Psoas muscle (tissue), 8 donors: ENCODE measurements at places on chromosomes 11 and 22.

DNA sequence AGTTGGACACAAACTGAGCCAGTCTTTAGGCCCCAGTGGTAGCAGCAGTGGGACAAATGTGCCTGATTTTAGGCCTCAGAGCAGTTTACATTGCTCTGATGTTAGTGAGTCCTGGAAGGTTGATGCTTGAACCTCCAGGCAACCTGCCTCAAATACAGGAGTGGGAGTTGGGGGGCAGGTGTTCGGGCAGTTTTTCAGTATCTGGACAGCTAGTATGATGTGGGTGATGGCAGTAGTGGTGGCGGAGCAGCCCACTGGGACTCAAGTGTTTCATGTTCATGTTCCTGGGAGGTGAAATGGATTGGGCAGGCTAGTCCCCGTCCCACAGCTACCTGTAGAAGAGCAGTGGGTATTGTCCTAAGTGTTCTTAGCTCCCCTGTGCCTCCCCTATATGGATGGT lies 857.8 kb downstream of the JRKL start:
- DNase-seq: no peak
- no peaks in the 10 kb centered on the region for H3K27me3 ChIP-seq
- no peaks in the 10 kb centered on the region for H3K36me3 ChIP-seq
- H3K4me3 ChIP-seq: no peak overlapping the region
- H3K27ac ChIP-seq: no peak overlapping the region

GRCh38 chr11:73291781-73292524 lies 16.1 kb upstream of the ARHGEF17 start:
- H3K27me3 ChIP-seq: no peaks in the 10 kb centered on the region
- H3K4me1 ChIP-seq: peaks cover 6% of the 10 kb centered on the region
- no peak overlapping the region for H3K4me3 ChIP-seq

DNA sequence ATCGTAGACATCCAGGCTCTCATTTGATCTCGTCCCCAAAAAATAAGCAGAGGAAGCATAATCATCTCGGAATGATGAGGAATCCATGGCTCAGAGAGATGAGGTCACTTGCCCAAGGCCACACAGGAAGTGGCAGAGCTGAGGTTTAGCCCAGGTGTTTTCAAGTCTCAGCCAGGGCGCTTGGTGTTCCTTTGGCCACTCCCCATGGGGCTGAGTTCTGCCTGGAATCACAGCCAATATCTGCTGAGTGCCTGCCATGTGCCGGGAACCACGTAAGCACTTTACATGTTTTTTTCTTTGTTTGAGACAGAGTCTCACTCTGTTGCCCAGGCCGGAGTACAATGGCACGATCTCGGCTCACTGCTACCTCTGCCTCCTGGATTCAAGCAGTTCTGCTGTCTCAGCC lies 29.5 kb upstream of the MYH9 start:
- no peaks in the 10 kb centered on the region for H3K27me3 ChIP-seq
- H3K36me3 ChIP-seq: no peaks in the 10 kb centered on the region
- H3K27ac ChIP-seq: no peak overlapping the region
- no peak overlapping the region for H3K4me3 ChIP-seq
- DNase-seq: no peak
- no peaks in the 10 kb centered on the region for H3K4me1 ChIP-seq

- no peak for DNase-seq
- H3K27me3 ChIP-seq: no peaks in the 10 kb centered on the region
- H3K27ac ChIP-seq: peak overlapping the region; percentile 93
- H3K4me3 ChIP-seq: peak overlapping the region; percentile 85
These were observed 2.3 kb downstream of the IRF7 start for GRCh38 chr11:613369-613968.

GRCh38 chr11:100061006-100061405 lies 626.1 kb upstream of the ARHGAP42 start:
- H3K27me3 ChIP-seq: no peaks in the 10 kb centered on the region
- no peaks in the 10 kb centered on the region for H3K4me1 ChIP-seq
- no peak overlapping the region for H3K4me3 ChIP-seq
- no peaks in the 10 kb centered on the region for H3K36me3 ChIP-seq

DNA sequence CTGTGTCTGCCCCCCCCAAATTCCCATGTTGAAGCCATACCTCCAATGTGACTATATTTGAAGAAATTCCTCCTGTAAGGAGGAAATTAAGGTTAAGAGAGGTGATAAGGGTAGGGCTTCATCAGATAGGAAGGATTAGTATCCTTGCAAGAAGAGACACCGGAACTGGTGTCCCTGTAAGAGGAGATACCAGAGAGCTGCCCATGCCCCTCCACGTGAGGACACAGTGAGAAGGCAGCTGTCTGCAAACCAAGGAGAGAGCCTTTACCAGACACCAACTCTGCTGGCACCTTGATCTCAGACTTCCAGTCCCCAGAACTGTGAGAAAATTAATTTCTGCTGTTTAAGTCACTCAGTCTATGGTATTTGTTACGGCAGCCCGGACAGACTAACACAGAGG lies 109.3 kb downstream of the ARFGAP2 start:
- no peak overlapping the region for H3K27ac ChIP-seq
- no peaks in the 10 kb centered on the region for H3K27me3 ChIP-seq
- H3K36me3 ChIP-seq: no peaks in the 10 kb centered on the region

GRCh38 chr22:29154364-29155048 lies 51.2 kb upstream of the EMID1 start:
- no peaks in the 10 kb centered on the region for H3K36me3 ChIP-seq
- no peak overlapping the region for H3K27ac ChIP-seq
- peak; percentile 71 for DNase-seq
- H3K27me3 ChIP-seq: no peaks in the 10 kb centered on the region
- H3K4me3 ChIP-seq: peak overlapping the region; percentile 54

- peaks cover 8% of the 10 kb centered on the region for H3K36me3 ChIP-seq
- no peak overlapping the region for H3K27ac ChIP-seq
- no peak overlapping the region for H3K4me3 ChIP-seq
- H3K4me1 ChIP-seq: no peaks in the 10 kb centered on the region
- H3K27me3 ChIP-seq: no peaks in the 10 kb centered on the region
- DNase-seq: no peak
These were observed 55.2 kb downstream of the PANX1 start for GRCh38 chr11:94183886-94184264.

GRCh38 chr11:125429174-125429707 lies 66.8 kb downstream of the FEZ1 start:
- H3K4me1 ChIP-seq: peaks cover 46% of the 10 kb centered on the region
- no peaks in the 10 kb centered on the region for H3K27me3 ChIP-seq
- DNase-seq: peak; percentile 58
- H3K27ac ChIP-seq: no peak overlapping the region

DNA sequence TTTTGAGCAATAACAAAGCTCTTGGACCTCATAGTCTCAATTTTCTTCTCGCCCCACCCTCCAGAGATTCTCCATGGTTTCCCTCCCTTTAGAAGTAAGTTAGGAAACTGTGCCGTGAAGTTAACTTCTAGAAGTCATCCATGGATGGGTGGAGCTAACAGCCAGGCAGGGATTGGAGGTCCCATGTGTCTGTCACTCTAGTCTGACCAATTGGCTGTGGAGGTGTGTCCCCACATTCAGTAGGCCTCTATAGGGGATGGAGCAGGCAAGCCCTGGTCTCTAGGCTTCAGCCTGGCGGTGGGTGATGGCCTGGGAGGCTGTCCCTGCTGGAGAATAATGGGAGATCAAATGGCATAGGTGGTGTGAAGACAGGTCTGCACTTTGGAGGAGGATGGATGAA lies 50.7 kb downstream of the TP53I11 start:
- H3K4me3 ChIP-seq: no peak overlapping the region
- H3K27me3 ChIP-seq: peaks cover 4% of the 10 kb centered on the region
- H3K4me1 ChIP-seq: no peaks in the 10 kb centered on the region
- DNase-seq: no peak
- no peak overlapping the region for H3K27ac ChIP-seq

DNA sequence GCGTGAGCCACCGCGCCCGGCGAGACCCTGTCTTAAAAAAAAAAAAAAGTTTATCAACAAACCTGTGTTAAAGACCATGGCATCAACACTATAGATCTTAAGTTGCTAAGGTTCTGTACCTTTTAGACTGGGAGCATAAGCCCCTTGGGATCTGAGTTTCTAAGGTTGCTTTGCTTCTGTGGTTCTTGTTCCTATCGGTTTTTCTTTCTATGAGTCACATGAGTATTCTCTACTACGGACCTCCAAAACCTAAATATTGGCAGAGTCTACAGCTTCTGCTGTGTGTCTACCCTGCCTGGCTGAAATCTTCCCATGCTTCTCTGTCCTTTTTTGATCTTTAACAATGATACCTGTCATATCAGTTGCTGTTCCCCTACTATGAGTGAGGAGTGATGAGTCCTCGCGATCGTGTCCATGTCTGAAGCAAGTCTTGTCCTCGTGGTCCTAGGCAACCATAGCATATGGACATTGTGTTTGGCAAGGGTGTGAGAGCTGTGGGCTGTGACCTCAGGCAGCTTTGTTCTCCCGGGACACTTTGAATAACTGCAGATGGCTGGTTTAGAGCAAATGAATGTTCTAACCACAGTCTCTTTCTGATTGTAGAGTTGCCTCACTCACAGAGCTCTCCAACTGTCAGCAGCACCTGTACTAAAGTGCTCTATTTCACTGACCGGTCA lies 9.0 kb upstream of the DLAT start:
- no peak for DNase-seq
- no peak overlapping the region for H3K4me3 ChIP-seq
- H3K4me1 ChIP-seq: peaks cover 11% of the 10 kb centered on the region
- H3K27ac ChIP-seq: peak overlapping the region; percentile 75
- H3K27me3 ChIP-seq: no peaks in the 10 kb centered on the region

GRCh38 chr11:91776655-91777054 lies 448.0 kb upstream of the FAT3 start:
- no peaks in the 10 kb centered on the region for H3K4me1 ChIP-seq
- no peak for DNase-seq
- no peaks in the 10 kb centered on the region for H3K27me3 ChIP-seq
- no peak overlapping the region for H3K4me3 ChIP-seq
- H3K27ac ChIP-seq: no peak overlapping the region
- H3K36me3 ChIP-seq: no peaks in the 10 kb centered on the region

- no peaks in the 10 kb centered on the region for H3K27me3 ChIP-seq
- H3K4me3 ChIP-seq: peak overlapping the region; percentile 72
- no peaks in the 10 kb centered on the region for H3K36me3 ChIP-seq
- H3K4me1 ChIP-seq: peaks cover 6% of the 10 kb centered on the region
These were observed 960 bp upstream of the CADM1 start for GRCh38 chr11:115505175-115505574.

DNA sequence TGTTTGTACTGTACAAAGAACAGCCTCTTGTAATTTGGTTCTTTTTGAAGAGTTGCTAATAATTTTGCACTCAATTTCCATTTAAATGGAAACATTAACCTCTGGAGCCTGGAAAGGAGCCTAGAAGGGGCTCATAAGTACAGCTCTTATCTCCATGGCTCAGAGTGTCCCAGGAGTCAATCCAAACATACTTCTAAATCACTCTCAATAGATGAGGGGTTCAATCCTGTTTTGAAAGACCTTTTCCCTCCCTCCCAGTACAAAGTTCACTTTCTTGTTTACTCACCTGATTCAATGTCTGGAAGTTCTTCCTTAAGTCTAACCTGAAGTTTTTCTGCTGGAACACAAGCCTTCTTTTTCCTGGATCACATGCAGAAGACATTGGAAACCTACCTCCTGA lies 273.0 kb upstream of the PLET1 start:
- H3K36me3 ChIP-seq: no peaks in the 10 kb centered on the region
- no peak for DNase-seq

DNA sequence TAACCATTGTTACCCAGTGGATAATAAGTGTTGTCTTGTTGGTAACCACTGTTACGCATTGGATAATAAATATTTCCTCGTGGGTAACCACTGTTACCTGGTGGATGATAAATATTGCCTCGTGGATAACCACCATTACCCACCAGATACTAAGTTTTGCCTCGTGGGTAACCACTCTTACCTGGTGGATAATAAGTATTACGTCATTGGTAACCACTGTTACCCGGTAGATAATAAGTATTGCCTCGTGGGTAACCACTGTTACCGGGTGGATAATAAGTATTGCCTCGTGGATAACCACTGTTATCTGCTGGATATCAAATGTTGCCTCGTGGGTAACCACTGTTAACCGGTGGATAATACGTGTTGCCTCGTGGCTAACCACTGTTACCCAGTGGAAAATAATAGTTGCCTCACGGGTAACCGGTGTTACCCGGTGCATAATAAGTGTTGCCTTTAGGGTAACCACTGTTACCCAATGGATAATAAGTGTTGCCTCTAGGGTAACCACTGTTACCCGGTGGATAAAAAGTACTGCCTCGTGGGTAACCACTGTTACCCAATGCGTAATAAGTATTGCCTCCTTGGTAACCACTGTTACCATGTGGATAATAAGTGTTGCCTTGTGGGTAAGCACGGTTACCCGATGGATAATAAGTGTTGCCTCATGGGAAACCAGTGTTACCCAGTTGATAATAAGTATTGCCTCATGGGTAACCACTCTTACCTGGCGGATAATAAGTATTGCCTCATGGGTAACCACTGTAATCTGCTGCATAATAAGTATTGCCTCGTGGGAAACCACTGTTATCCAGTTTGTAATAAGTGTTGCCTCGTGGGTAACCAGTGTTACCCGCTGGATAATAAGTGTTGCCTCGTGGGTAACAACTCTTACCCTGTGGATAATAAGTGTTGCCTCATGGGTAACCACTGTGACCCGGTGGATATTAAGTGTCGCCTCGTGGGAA lies 21.9 kb upstream of the NXPE4 start:
- no peaks in the 10 kb centered on the region for H3K4me1 ChIP-seq
- no peaks in the 10 kb centered on the region for H3K36me3 ChIP-seq
- H3K27me3 ChIP-seq: no peaks in the 10 kb centered on the region
- no peak overlapping the region for H3K4me3 ChIP-seq

- H3K27me3 ChIP-seq: no peaks in the 10 kb centered on the region
- no peaks in the 10 kb centered on the region for H3K4me1 ChIP-seq
- DNase-seq: no peak
- no peaks in the 10 kb centered on the region for H3K36me3 ChIP-seq
- no peak overlapping the region for H3K4me3 ChIP-seq
- H3K27ac ChIP-seq: no peak overlapping the region
These were observed 37.1 kb upstream of the C11orf87 start for GRCh38 chr11:109384873-109385272.

- DNase-seq: no peak
- H3K27ac ChIP-seq: no peak overlapping the region
- H3K27me3 ChIP-seq: peaks cover under 1% of the 10 kb centered on the region
- H3K4me1 ChIP-seq: no peaks in the 10 kb centered on the region
These were observed 218.8 kb upstream of the B3GAT1 start for GRCh38 chr11:134630861-134631260.

- peaks cover 3% of the 10 kb centered on the region for H3K4me1 ChIP-seq
- no peak overlapping the region for H3K4me3 ChIP-seq
- peak overlapping the region; percentile 49 for H3K27ac ChIP-seq
- H3K27me3 ChIP-seq: no peaks in the 10 kb centered on the region
- no peaks in the 10 kb centered on the region for H3K36me3 ChIP-seq
These were observed 8.2 kb upstream of the PARVG start for GRCh38 chr22:44172370-44173108.
